Stimulated activated CD8-positive, alpha-beta memory T cell treated with anti-CD3 and anti-CD28 coated beads, Interleukin-15, amount 100 ng/mL, for 1 hour (primary cell): ENCODE measurements at places on chromosomes 7 and 10.

DNA sequence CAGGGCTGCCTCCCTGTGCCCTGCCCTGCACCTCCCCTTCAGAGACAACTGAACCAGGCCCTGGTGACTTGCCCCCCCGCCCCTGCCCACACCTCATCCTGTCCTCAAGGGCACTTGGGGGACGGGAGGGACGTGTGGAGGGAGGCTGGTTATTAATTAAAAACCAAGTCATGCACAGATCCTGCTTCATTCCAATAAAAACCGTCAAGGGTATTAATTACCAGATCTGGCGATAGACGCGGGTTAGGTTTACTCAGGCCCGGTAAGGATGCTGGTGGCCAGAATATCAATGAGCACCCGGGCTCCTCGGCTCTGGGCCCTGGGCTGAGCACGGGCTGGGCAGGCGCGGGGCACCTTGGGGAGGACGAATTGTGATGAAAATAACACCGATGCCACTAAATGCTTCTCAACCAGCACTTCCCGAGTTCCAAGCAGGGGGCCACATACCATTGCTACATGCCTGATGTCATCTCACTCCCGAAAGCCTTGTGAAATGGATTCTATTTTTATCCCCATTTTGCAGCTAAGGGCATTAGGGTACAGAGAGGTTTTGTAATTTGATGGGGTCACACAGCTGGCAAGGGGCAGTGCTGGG lies 24.5 kb upstream of the GTF2IRD1 start:
- no peak for DNase-seq

DNA sequence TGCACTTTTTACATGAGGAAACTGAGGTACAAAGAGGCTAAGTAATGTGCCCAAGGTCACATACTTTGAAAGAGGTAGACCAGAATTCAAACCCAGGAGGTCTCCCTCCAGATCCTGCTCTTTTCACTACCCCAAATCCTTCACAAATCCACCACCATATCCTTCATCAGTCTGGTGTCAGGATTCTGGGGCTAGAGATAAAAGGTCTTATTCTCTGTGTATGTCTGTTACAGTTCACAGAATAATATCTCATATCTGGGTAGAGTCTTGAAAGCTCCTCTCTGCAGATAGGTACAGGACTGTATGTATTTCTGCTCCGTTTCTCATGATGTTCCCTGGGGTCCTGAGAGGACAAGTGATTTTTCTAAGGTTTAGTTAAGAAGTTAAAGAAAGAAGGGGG lies 4.9 kb downstream of the PIK3CG start:
- no peak for DNase-seq

- no peak for DNase-seq
These were observed 4.6 kb downstream of the AKR1B1 start for GRCh38 chr7:134454277-134454676.

DNA sequence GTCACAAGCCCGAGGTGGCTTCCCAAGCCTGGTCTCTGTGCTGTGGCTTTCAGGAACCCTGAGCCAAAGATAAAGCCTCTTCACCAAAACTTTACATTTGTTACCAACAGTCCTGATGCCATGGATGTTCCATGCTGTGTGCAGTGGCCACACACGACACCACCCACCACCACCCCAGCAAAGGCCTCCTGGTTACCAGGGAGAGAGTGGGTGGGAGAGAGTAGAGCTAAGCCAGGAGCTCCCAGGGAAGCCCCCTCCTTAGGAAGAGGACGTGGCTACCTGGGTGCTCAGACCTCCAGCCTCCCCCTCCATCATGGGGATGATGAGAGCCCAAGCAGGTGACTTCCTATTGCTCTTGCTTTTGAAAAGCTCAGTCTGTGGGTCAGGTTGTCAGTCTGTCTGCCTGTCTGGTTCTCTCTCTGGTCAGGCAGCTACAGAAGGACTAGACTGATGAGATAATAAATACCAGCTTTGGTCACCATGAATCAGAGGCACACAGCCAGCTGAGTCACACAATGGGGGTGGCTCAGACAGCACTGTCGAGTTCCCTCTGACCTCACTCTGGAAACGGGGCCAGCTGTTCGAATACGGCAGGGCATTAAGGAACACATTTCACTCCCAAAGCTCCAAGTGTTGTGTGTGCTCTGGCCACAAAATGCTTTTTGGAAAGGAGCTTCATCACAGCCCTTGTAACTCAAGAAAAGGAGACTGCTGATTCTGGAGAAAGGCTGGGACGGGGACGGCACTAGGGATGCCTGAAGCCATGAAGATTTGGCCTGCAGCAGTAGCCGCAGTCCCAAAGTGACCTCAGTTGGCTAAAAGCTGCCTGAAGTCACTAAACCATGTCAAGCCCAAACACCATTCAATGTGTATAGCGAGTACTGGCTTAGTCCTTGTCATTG lies 166.0 kb downstream of the FANK1 start:
- DNase-seq, result no peak

- DNase-seq, result no peak
These were observed 43.8 kb downstream of the ARL4A start for GRCh38 chr7:12731214-12731656.

DNA sequence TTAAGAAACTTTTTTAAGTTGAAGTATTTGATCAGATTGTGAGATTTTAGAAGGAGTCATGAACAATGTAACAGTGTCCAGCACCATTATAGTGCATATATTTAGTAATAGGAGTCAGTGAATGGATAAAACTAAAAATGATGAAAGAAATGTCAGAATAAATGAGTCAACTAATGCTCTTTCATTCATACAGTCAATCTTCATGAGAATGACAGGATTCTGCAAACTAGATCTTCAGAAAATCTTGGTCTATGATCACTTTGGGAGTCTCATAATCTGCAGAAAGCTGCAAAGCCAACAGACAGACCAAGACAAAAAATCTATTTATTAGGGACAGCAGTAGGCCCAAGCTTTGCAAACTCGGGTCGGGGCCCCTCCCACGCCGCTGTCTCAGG lies 710 bp downstream of the RNLS start:
- DNase-seq, result no peak

DNA sequence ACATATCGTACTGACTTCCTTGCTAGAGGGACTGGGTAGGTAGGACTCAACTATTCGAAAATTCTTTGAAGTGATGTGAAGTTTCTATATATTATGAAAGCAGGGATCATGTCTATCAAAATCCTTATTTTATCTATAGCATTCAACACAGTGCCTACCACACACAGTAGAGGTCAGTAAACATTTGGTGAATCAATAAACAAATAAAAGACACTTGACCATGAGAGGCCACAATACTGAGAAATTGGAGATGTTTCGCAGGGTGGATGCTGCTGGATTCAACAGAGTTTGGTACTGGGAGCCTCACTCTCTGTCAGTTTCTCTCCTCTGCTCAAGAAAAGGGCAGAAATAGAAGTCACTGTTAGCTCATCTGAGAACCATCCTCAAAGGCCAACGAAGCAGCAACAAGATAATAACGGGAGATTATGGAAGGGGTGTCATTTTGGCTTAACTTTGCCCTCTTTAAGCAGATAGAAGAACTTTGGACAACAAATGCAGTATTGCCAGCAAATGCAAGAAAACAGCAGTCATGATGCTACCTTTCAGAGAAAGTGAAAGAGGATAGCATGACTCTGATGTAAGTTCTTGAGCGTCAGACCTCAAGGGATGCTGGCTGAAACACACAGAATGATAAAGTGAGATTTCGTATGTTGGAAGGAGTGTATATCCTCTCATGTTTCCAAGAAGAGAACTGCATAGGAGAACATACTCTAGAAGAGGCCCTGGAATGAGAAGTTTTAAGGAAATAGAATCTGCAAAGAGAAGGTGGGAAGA lies 107.6 kb downstream of the SEMA3E start:
- DNase-seq, result no peak

GRCh38 chr10:107915215-107915610 lies 750.7 kb upstream of the SORCS1 start:
- DNase-seq, result no peak

DNA sequence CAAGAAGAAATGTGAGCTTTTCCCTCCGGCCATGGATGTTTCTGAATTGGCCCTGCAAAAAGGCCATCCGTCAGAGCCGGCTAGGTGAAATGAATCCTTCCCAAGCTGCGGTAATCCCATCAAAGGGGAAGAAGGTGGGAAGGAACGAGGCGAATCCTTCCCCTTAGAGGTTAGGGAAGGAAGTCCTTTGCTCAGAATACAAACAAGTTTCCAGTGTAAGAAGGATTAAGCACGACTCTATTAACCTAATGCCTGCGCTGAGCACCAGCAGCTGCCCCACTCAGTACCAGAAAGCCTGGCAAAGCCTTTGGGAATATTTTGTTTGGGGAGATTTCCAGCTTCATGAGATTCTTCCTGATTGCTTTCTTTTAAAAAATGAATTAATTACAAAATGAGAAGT lies 42.8 kb downstream of the CLRN3 start:
- DNase-seq, result no peak

DNA sequence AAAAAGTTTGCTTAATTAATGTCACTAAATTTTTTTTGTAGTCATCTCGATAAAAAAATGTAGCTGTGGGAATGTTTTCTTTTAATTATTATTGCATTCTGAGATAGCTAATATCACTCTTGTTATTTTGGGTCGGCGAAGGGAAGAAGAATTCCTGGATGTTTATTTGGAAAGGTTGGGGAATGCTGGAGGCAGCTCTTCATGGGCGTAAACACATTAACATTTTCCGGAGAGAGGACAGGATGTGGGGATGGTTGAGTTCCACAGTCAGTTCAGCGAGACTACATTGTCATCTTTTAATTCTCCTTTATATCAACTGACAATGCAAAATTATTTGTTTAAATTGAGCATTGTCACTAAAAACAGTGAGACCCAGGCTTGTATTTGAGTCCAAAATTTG lies 72.5 kb downstream of the RAMP3 start:
- no peak for DNase-seq

- no peak for DNase-seq
These were observed 644.4 kb upstream of the IGFBP3 start for GRCh38 chr7:46565253-46566096.

- no peak for DNase-seq
These were observed 987 bp upstream of the EXOC6 start for GRCh38 chr10:92847202-92847864.

DNA sequence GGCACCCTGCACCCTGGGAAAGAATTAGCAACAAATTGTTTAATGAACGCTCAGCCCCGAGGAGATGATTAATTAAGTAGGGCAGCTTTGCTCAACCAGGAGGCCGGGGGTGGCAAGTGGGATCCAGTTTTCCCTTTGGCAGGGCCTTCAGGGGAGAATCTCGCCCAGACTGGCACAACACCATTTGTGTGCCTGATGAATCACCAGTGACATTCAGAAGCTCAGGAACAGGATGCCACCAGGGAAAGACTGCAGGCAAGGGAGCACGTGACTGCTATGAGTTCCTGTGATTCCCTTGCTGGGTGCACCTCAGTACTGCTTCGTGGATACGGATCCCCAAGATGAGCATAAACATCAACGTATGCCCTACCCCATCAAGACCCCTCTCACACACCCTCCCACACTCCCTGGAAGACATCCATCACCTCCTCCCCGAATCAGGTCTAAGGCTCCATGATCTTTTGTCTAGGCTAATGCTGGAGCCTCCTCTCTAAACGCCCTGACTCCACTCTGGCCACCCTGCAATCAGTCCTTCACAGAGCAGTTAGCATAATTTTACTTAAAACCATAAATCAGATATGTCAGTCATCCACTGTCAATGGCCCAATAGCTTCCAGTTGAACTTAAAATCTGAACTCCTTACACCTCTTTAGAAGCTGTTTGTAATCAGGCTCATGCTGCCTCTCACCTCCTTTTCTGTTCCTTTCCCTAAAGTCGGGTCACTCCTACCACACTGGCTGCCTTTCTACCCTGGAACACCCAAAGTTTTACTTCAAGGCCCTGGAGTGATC lies 109.2 kb upstream of the AGK start:
- DNase-seq, result no peak

GRCh38 chr7:139776486-139777132 lies 1.2 kb downstream of the HIPK2 start:
- DNase-seq, result no peak

- DNase-seq, result no peak
These were observed 164.1 kb downstream of the TCERG1L start for GRCh38 chr10:131147301-131147975.

- DNase-seq, result no peak
These were observed 23.1 kb downstream of the KDM7A start for GRCh38 chr7:140153666-140154161.

- no peak for DNase-seq
These were observed at the start of gene C7orf33 for GRCh38 chr7:148590471-148590870. C7orf33 (plus strand) TSS chr7:148590766; CDS start chr7:148590926, 160 bp downstream.

DNA sequence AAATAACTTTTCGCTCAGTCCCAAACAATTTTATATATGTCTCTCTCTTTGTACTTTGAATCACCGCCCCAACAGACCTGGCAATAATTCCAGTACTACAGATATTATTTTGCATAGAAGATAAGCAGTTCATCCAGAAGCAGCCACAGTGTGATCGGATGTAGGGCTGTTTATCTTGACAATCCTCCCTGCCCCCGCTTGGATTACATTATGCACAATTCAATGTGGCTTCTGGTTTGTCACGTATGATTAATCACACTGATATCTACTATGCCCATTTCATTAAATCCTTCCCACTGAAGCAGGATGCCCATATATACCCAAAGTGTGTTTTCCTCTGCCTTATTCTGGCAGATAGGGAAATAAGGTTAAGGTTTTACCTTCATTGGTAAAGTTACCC lies 115.2 kb downstream of the PDE1C start:
- no peak for DNase-seq

DNA sequence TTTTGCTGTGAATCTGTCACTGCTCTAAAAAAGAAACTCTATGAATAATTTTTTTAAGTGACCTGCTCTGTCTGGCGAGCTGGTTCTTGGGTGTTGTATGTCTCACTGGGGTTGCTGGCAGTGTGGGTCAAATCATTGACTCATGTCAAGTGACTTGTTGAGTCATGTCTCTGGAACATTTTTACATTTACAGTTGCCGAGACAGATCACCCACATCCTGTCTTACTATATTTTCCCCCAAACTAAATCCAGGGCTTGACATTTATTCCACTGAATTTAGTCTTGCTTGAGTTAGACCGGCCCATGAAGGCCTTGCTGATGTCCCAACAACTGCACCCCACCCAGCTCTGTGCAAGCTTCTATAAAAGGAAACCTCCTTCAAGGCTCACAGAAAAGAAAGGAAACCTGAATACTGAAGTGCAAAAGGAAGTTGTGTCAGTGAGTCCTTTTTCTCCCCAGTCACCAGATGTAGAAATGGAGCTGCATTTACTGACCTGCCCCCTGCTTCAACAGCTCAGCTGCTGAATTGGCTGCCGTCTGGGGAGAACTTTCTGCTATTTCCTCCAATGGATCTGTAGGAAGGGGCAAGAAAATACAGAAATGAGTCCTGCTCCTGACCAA lies 290.3 kb downstream of the TNS3 start:
- no peak for DNase-seq

GRCh38 chr7:141558544-141559183 lies 7.5 kb downstream of the AGK start:
- no peak for DNase-seq

GRCh38 chr7:133861876-133862275 lies 265.3 kb upstream of the LRGUK start:
- DNase-seq, result no peak

DNA sequence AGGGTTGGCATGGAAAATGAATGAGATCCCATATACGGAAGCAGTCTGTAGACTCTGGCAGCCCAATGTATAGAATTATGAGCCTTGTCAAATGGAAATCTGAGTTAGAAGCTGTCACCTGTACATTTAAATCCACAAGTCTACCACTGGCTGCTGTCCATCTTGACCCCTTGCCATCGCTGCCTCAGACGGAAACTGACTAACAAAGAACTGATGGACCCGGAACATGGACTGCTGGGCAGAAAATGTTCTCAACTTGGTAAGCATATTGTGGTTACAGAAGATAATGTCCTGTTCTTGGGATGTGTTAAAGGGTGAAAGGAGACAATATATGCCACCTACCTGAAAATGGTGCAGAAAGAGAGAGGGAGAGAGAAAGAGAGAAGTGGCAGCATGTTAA lies 37.5 kb downstream of the PARP12 start:
- DNase-seq, result no peak
